ENCODE measurements at places on chromosomes 6 and 20.

- peak; percentile 51 for DNase-seq
Observed at GRCh38 chr6:153208706-153209105, 77.6 kb upstream of the RGS17 start.

GRCh38 chr20:58188527-58188926 lies 39.9 kb downstream of the ANKRD60 start:
- DNase-seq = no peak

GRCh38 chr6:28522594-28523240 lies 3.0 kb upstream of the GPX5 start:
- no peak for DNase-seq

- no peak for DNase-seq
Observed at GRCh38 chr20:10669843-10670446, 3.9 kb downstream of the JAG1 start.

DNA sequence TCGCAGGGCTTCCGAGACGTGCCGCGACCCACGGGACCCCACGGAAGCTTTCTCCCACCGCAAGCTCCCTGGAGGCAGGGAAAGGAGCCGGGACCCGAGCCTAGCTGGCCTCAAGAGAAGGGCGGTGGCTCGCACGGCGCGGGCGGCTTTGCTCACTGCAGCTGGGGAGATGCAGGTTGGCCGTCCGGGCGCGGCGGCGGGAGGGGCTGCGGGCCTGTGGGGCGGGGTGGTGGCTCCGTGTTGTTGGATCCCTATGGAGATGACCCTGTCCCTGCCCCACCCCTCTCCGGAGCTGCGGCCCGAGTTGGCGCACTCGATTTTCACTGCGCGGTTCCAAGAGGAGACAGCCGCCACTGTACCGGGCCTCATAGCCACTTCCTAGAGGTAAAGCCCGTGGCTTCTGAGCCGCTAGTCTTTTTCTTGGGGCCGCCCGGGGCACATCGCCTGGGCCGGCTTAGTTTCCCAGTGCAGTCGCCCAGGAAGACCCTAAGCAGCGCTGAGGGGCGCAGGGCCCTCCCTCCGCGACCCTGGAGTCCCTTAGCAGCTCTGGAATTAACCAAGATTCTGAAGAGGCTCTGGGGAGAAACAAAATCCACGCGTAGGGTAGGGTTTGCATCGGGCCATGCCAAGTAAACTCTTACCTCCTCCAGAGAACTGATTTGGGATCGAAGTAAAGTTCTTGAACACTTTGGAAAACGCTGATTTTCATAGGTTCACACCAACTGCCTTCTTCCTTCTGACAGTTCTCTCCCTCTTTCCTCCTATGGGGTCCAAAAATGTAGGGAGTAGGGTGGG lies at the start of gene ECT2L:
TSS of gene ECT2L (plus strand) at position 279 of the 795 bp plus-strand sequence. CDS start 17,188 bp downstream, outside the sequence.
- DNase-seq = no peak

DNA sequence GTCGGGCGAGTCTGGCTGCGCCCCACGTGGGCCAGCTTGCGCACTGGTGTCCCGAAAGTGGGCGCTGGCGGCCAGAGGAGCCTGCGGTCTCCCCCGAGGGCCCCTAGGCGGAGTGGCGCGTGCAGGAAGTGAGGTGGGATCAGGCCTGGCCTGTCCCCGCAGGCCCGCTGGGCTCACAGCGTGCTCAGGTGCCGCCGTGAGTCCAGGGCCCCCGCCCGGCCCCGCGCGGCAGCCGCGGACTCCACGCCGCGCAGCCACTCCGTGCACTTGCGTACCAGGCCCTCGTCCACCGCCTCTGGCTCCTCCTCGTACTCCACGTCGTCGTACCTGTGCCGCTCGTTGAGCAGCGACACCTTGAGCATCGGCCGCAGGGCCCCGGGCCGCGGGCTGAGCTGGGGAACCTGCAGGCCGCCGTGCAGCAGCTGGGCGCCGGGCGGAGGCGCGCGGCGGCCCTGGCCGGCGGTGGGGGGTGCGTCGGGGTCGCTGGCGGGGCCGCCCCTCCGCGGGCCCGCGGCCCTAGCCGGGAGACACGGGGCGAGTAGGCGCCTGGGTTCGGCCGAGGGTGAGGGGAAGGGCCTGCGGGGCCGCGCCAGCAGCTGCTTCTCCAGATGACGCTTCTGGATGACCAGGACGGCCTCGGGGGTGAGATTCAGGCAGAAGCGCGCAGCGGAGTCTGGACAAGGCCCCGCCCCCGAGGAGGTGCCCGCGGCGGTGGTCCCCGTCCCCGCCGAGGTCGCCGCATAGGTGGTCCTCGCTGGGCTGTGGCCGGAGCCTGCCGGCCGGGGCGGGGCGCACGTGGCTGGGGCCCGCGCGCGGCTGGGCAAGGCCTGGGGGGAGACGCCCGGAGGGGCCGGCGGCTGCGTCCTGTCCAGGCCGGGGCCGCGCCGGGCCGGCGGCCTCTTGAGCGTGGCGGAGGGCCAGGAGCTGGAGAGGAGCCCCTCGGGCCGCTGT lies 835 bp downstream of the PRR18 start:
- DNase-seq = no peak

DNA sequence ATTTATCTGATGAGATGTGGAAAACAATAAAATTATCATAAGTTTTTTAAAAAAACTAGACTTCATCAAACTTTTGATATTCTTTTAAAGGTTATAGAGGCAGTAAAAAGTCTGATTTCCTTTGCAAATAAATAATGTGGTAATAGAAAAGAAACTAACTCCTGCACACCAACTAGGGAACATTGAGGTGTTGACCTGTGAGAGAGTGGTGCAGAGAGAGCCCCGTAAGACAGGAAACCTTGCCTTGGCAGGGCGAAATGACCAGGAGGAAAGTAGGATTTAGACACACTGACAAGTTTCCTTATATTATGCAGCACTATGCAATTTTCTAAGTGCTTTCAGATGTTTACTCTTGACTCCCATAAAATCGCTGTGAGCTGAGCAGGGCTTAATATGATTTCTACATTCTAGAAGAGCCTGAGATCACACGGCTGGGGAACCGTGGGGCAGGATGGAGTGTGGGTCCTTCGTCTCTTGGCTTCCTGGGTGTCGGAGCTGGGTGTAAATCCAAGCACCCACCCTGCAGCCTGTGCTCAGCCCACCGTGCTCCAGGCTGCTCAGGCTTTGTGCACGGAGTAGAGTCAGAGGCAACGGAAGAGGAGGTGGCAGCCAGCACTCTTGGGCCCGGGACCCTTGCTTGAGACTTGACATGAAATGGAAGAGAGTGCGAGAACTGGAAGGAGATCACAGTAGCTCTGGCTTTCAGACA lies 61.3 kb upstream of the FOXQ1 start:
- DNase-seq = no peak

- no peak for DNase-seq
Observed at GRCh38 chr20:8774412-8774811, 294.5 kb upstream of the PLCB4 start.

DNA sequence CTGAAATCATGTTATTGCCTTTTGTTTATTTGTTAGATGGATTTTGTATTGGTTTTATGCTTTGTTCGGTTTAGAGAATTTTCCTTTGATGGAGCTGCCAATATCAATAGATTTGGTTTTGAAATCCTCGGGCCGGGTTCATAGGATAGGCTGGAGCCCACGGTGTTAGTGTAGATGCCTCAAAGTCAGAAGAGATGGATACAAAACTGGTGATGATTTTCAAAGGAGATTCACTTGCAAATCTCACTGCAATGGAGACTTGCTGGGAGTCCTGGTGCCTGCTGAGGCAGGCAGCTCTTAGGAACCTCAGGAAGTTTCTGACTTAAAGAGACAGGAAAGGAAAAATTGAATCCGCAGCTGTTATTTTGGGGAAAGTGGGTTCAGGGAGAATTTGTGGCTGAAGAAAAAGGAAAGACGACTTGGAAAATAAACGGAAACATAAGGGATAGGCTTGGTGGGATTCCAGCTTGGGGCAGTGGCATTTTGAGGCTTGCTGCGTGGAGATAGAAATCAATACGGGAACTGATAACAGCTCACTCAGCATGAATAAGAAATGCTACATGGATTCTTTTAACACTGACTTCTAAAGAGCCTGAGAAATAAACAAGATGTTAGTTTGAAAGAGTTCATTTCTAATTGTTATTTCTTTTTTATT lies 241.6 kb downstream of the PHACTR1 start:
- DNase-seq = no peak

GRCh38 chr20:9359561-9360308 lies 154.7 kb upstream of the LAMP5 start:
- DNase-seq = no peak

DNA sequence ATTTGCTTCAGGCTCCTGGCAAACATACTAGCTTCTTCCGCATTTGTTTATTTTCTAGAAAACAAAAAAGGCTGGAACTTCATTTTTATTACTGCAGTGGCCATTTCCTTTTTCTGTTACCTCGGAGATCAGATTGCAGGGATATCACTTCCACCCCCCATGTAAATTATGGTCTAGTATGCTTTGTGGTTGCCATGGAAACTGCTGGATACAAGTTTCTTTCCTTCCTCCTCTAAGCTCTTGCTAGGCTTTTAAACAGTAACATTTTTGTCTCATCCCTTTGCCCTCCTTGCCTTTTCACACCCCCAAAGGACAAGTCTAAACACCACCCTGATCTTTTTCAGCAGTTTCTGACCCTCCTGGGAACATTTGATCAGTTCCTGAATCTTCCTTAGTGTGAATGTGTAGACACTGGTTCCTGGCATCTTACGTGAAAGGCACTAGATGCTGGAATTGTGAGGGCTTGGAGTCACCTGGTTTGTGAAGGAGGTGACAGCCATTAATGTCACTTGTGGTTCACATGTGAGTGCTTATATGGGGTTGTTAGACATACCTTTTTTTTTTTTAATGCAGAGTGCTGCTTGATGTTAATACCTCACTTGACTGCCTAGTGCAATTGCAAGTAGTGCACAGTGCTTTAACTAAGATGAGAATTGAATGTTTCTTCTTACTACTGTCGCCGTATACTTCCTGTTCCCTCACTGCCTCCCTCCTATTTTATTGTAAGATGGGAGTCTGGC lies 181.6 kb downstream of the JARID2 start:
- peak; percentile 19 for DNase-seq

DNA sequence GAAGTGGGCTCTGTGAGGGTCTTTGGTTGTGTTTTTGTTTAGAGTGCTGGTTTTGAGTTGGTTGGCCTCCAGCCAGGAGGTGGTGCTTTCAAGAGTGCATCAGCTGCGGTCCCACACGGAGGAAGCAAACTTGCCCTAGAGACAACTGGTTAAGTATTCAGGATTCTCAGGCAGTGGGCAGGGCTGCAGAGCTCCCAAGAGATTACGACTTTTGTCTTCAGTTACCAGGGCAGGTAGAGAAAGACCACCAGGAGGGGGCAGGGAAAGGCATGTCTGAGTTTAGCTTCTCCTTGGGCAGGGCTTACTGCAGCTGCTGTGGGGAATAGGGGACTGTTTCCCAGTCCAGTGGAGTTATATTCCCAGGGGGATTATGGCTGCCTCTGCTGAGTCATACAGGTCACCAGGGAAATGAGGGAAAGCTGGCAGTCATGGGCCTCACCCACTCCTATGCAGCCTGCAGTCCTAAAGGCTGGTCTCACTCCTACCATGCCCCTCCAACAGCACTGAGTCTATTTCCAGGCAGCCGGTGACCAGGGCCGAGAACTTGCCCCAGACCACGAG lies 64.3 kb downstream of the TTI1 start:
- DNase-seq = peak; percentile 69

DNA sequence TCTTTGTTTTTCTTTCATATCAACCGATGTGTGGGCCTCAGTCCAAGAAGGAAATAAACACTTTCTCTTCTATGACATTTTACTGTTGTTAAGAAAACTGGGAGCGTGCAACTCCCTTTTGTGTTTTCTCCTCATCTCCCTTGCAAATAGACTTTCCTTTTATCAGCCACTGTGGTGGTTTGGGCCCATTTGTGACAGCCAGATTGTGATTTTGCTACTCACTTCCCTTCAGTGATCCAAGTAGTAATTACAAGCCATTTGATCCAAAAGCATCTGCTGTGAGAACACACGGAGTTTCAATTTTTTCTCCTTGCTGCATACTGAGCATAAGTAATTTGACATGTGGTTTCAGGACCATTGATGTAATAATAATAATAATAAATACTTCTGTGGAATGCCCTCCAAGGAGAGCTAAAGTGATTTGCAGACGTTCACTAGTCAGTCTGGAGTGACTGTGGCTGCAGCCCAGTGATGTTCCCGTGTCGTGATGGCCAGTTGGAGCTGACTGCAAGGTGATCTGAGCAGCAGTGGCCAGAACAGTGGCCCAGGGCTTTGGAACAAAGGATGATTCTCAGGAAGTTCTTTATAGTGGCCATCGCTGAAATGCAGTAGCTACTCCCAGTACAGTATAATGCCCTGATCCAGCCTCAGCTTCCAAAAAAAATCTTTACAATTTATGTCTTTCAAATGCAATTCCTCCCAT lies 91.9 kb upstream of the CLDN20 start:
- no peak for DNase-seq

DNA sequence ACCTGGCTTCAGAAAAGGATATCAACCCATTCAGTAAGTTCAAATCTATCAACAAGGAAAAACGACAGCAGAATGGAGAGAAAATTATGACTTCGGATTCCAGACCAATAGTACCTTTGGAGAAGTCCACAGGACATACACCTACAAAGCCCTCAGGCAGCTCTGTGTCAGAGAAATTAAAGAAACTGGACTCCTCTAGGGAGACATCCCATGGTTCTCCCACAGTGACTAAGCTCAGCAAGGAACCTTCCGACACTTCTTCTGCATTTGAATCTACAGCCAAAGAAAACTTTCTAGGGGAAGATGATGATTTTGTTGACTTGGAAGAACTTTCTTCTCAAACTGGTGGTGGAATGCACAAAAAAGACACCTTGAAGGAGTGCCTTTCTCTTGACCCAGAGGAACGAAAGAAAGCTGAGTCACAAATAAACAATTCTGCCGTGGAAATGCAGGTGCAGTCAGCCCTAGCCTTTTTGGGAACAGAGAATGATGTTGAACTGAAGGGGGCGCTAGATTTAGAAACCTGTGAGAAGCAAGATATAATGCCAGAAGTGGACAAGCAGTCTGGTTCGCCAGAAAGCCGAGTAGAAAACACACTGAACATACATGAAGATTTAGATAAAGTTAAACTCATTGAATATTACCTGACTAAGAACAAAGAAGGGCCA lies 67.4 kb upstream of the HINT3 start:
- no peak for DNase-seq

GRCh38 chr6:161482517-161482858 lies 208.6 kb upstream of the AGPAT4 start:
- DNase-seq = no peak

DNA sequence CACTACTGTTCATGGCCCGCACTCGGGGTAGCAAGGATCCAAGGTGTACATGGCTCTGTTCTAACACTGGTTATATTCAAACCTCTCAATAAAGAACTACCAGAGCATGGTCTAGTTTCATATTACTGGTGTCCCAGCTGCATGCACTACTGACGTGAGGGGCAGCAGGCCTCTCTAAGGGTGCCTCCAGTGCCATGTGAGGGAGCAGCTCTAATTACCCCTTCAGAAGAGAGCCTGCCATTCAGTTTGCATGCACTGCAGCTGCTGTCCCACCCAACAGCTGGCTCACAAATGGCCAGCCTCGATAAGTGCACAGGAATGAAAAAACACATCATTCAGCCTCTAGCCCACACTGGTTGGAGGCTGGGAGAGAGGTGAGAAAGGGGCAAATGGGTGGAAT lies 85.2 kb downstream of the SMLR1 start:
- no peak for DNase-seq

GRCh38 chr20:35299780-35300179 lies 7.6 kb upstream of the FAM83C start:
- no peak for DNase-seq

- no peak for DNase-seq
Observed at GRCh38 chr6:34039943-34040342, 105.9 kb downstream of the GRM4 start.

- no peak for DNase-seq
Observed at GRCh38 chr6:24078200-24078599, 47.8 kb upstream of the NRSN1 start.

- DNase-seq = no peak
Observed at GRCh38 chr6:14596410-14596809, 478.8 kb downstream of the CD83 start.
